Ecto neural progenitor cell (in vitro differentiated cells): ENCODE measurements at places on chromosomes 2 and 18.

- DNase-seq = no peak
Measured at GRCh38 chr2:240239325-240239724, 98.9 kb upstream of the OTOS start.

DNA sequence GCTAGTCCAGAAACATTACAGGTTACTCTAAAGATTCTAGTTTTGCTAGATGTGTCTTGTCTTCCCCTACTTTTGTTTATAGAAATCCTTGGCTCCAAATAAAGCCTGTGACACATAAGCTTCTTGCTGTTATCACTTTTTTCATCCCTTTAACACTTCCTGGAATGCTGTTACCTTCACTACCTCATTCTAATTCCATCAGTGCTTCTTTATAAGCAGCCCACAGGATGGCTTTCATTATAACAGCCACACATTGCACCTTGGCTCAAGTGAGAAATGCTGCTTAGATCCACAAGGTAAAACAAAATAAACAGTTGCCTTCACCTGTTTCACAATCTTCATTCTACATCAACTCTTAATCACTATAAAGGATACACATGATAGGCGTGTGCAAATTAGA lies 221.7 kb downstream of the SLC8A1 start:
- no peak for DNase-seq

DNA sequence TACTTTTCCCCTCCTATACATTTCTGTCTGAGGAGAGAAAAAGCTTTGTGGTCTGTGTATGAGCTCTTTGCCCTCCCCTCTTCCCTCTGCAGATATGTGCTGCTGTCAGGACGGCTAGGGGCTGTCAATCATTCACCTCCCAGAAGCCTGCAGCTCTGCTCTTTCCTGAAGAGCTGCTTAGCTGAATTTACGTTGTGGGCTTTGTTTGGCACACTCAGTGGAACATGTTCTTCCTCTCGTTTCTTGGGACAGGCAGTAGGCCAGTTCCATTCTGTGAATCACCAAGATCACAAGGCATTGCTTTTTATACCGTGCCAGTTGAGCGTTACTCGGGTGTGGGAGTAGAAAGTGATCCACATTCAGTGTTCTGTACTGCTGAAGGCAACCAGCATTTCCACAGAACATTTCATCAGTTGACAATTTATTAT lies 136.7 kb downstream of the LAMA3 start:
- DNase-seq = no peak

DNA sequence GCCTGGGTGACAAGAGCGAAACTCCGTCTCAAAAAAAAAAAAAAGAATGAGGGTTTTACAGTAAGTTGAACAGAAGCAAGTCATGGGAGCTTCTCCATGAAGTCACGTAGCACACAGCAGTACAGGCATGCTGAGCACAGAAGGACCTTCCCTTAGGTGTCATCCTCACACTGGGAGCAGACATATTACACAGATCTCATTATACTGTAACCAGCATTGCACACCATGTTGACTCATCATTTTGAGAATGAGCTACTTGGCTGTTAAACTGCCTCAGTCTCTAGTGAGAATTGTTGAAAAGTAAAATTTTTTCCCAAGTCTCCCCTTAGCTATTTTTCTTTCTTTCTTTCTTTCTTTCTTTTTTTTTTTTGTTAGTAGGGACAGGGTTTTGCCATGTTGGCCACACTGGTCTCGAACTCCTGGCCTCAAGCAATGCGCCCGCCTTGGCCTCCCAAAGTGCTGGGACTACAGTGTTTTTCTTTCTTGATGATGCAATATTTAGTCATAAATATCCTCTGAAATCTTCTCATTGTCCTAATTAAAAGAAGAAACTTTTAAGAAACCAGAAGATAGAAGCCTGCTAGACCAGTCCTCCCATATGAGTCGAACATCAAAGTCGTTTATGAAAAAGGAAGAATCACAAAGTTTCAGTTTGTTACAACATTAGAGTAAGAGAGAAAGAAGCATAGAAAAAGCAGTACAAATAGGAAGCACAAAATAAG lies 37.9 kb upstream of the PPP1CB start:
- no peak for DNase-seq

DNA sequence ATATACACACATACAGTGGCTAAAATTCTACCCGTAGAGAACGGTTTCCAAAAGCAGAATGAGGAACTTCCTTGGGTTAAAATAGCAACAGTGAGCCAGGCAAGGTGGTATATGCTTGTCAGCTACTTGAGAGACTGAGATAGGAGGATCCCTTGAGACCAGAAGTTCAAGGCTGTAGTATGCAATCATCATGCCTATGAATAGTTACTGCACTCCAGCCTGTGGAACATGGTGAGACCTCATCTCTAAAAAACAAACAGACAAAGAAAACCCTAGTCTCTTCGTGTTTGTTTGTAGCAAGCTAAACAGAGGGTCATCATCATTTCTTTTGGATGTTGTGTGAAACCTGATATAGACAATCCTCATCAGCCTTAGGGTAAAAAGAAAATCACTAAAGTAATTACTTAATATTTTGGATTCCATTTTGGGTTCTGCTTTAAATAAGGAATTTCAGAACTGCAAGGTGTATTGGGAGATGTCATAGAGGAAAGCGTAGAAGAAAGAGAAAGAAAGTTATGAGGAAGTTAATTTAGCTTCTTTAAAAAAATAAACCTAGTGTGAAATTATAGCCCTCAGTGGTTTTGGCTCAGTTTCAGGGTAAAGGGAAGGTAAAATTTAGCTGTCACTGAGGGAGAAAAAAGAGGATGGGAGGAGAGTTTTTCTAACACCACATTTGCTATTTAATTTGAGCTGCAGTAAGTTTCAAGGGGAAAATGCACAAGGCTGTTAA lies 46.5 kb downstream of the PLEK start:
- DNase-seq = no peak

DNA sequence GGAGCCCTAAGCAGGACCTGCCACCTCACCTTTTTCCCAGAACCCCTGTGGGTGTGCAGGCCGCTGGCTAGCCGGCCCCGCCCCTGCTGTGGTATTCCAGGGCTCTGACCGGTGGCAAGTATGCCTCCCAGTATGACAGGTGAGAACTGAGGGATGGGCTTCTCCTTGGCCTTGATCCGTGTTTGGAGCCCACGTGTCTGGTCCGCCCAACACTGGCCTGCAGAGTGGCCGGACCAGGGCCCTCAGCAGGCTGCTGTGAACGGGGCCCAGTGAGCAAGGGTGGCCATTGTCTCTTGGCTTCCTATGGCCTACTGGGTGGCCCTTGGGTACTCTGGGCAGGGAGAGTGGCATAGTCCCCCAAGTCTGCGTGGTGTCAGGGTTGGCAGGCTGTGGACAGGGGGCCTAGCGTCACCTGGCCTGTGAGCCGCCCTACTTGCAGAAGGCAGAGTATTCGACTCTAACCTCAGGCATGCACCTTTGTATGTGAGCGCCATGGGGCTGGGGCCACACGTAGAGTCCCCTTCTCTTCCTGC lies 1.8 kb downstream of the RNPEPL1 start:
- DNase-seq = no peak

- no peak for DNase-seq
Measured at GRCh38 chr2:83584672-83585071, 874.4 kb downstream of the SUCLG1 start.

- no peak for DNase-seq
Measured at GRCh38 chr2:215137741-215138340, 585 bp downstream of the ABCA12 start.

- DNase-seq = peak; percentile 71
Measured at GRCh38 chr2:165469417-165469816, at the start of gene CSRNP3. CSRNP3 (plus strand) TSS chr2:165469698; CDS start chr2:165595066, 125,368 bp downstream.

GRCh38 chr2:54519841-54520459 lies 63.8 kb downstream of the SPTBN1 start:
- no peak for DNase-seq

GRCh38 chr2:27050281-27050995 lies 1.0 kb upstream of the AGBL5 start:
- DNase-seq = peak; percentile 98

- no peak for DNase-seq
Measured at GRCh38 chr2:78910376-78910775, 115.1 kb upstream of the REG3G start.

GRCh38 chr18:3027370-3027891 lies 14.5 kb upstream of the LPIN2 start:
- no peak for DNase-seq

DNA sequence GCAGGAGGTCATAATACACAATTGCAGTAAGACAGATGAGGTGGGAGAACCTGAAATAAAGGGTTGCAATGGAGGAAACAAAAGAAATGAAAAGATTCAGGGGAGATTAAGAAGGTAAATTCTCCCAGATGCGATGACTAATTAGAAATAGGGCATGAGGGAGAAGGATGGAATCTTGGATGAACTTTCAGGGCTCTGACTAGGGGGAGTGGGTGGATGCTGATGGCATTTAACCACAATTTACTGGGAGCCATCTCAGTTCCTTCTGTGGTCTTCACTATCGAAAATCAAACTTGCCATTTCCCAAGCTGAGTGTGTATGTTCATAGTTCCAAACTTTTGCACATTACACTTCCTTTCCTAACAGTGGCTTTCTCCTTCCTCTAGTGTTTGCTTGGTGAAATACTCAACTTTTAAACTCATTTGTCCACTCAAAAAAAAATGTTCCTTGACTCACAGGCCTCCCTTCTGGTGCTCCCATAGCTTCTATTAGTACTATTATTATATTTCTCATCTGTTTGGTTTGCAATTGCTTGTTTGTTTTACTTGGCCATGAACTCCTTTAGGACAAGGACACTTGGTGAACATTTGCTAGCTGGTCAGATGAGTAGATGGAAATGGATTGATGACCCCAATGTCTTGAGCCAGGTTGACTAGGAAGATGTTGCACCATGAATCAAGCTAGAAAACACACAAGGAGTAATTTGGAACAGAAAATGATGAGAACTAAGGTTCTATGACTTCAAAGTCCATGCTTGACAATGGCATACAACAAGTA lies 178.5 kb downstream of the DIS3L2 start:
- no peak for DNase-seq

DNA sequence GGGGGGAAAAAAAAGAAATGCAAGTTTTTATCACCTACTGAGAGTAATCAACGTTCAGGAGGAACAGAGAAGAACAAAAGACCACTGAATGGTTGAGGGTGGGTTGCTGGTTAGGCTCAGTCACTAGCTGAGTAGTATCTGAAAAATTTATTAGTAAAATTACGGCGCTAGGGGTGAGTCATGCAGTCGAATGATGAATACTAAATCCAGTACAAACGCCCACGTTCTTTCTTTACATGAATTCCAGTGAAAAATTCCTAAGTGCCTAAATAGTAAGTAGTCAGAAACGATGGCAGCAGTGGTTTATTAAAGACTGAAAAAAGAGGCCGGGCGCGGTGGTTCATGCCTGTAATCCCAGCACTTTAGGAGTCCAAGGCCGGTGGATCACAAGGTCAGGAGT lies 52.0 kb downstream of the TEKT4 start:
- DNase-seq = no peak

DNA sequence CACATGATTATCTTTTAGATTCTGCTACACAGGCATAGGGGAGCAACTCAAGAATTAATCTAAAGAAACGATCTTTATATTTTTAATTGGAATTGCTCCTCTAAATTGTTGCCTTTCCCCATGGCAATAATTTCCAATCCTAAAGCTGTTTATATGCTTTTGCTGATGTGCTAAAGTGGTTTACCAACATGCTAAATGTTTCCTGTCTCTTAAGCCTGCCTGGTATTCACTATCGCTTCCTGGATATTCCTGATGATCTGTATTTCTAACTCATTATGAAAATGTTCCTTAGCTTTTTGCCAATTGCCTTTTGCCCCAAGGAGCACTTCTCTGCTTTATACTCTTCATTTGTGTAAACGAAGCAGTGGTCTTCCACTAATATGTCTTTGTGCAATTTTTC lies 65.8 kb downstream of the PTPN2 start:
- no peak for DNase-seq

GRCh38 chr2:149004836-149005235 lies 33.7 kb upstream of the LYPD6B start:
- no peak for DNase-seq

- DNase-seq = peak; percentile 36
Measured at GRCh38 chr2:239910851-239911640, 114.1 kb downstream of the NDUFA10 start.

DNA sequence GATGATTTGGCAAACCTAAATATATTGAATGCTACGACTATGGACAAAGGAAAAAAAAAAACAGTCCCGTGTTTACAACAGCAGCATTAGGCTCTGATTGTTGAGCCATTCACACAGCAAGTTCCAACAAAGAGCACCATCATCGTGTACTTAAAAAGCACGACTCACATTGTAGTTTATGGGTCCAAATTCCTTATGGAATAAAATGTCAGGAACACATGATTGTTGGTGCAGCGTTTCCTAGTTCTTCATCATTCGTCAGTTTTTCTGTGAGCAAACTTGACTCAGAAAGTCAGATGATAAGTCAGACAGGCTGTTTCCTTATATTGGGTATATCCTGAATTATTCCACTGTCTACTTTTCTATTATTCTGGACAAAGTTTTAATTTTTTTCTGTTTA lies 10.0 kb upstream of the KIDINS220 start:
- DNase-seq = no peak

- DNase-seq = no peak
Measured at GRCh38 chr2:100397118-100397860, 20.2 kb downstream of the CHST10 start.

DNA sequence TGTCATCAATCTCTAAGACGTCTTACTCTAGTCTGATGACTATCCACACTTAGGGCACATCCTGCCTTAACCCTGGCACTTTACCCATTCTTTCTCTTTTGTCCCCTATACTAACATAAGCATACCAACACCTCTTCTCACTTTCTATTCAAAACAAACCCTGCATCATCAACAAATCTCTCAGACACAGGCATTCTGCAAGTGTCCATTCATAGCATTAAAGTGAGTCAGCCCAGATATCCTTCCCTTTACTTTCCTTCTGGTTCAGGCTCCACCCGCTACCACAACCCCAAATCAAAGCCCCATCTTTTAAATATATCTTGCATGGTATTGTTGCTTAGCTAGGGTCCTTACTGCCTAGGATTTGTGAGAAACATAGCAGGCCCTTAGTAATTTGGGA lies 3.8 kb downstream of the GRB14 start:
- DNase-seq = no peak

DNA sequence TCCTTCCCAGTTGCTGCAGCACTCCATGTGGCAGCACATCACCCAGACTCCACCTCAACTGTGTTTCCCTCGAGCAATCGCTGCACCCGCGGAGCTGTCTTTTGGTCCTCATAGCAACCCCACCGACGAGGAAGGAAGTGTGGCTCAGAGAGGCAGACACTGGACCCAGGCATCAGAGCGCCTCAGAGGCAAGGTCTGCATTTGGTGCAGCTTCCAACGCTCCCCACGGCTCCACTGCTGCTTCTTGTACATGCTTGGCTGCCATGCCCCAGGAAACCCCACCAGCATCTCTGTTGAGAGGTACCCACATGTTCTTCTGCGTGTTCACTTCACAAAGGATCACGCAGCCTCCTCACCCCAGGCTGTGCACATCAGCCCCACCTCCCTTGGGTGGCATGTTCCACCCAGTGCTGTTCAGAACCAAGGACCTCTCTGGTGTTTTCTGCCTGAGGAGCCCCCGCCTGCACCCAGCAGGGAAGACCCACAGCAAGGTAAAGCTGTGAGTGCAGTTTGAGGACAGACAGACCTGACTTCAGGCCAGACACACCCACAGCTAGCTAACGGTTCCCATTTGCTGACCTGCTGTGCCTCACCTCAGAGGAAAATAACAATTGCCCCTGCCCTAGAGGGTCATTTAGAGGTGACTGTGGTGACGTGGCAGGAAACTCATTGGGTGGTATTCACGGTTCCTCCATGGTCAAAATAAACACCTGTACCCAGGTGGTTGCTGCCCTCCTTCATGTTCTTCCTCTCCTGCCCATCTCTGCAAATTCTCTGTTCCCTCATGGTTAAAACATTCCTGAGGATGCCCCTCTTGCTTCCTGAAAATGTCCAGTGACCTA lies 326.3 kb upstream of the MYT1L start:
- DNase-seq = no peak

GRCh38 chr2:164917296-164917903 lies 37.9 kb downstream of the SLC38A11 start:
- DNase-seq = no peak
